ENCODE measurements at places on chromosomes 1 and 21. TPM values are rescaled to one million over a fixed set of nuclear protein-coding genes. Genes with fewer than 3 reads are reported as not detected.

DNA sequence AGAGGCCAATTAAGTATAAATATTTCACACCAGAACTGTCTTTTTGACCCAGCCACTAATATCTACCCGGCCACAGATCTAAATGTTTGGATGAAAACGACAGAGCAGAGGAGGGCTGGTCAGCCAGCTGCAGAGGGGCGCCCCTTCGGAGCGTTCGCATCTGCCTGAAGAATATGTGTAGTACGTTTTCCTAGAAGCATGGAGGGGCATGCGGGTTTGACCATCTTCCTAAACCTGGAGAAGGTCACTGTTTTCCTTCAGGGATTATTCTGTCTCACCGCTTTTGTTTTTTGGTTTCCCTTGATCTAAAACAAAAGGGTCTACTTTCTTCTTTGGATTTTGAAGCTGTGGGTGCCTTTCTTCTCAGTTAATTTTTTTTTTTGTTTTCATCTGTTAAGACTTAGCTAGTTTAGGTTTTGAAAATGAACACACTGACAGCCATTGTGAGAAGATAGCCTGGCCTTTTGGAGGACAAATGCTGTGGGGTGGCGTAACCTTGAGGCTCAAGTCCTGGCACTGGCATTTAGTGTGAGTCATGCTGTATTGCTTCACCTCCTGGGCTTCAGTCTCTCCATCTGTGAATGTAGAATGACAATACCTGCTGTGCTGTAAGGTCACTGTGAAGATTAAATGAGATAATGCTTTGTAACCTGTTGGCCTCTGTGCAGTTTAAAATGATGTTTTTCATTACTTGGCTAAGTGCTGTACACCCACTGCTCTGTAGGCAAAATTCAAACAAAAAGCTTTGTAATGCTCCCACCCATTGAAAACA lies 74.1 kb upstream of the IRF2BP2 start:
- DNase-seq: no peak

- DNase-seq: no peak
These were observed 23.9 kb downstream of the LDLRAD2 start for GRCh38 chr1:21836010-21836409.

Gene MX1
- polyA plus RNA-seq: 10.4 TPM

DNA sequence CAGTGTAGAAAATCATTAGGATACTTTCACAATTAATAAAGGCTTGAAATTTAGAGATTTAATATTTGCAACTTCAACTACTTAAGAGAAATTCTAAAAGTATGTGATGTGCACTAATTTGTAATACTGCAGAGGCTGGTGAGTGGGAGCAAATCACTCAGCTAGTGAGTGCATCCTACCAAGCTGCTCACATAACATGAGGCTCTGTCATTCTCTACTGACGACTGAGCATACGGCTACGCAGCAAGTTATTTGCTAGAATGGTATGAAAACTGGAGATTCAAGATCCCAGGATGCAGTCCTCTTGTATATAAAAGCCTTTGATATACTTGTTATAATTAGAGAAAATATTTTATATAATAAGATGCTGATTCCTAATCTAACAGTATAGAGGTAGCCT lies 90.1 kb downstream of the ATP1B1 start:
- no peak for DNase-seq

DNA sequence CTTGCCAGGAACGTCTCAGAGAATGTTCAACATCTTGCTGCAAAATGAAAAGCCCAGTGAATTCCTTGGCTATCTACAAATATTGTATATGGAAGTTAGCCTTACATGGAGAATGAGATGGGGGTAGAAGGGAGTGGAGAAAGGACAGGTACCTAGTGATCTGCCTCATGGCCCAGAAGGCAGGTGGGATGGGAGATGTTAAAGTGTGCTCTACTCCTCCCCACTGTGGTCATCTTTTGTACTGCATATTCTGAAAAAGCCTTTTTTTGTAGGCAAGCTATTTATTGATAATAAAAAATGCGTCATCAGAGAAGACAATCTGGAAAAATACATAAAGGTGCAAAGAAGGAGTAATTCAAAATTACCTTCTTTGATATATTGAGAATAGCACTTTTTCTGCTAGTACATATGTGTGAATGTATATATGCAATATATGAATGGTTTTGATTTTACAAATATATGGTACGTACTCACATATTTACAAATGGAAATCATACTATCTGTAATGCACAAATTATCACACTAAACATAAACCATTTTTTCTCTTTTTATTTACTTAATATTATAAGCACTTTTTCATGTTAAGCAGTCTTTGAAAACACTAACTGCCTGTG lies 19.1 kb upstream of the SLC5A9 start:
- DNase-seq: no peak

DNA sequence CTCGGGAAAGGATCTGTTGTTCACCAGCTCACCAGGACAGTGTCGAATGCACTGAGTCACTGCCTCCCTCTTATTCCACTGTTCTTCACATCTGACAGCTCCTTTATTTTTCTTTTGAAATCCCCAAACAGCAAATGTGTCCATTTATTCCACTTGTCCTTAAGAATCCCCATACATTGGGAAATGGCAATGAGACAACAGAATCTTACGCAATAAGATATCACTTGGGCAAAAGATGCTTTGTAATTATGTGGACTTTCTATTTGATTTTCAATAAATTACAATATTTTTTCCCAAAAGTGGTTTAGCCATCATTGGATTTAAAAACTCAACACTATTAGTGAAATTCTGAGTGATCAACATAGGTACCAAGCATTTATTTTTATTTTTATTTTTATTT lies 3.7 kb downstream of the KRTAP20-2 start:
- no peak for DNase-seq

GRCh38 chr1:172905452-172905851 lies 145.3 kb downstream of the TNFSF18 start:
- DNase-seq: no peak

Gene KIF26B
- 44.6 TPM for polyA plus RNA-seq

Gene ABCA4
- 11.6 TPM for polyA plus RNA-seq

Gene HUNK
- polyA plus RNA-seq: 17.6 TPM

Gene U2AF1
- polyA plus RNA-seq: 88.0 TPM

DNA sequence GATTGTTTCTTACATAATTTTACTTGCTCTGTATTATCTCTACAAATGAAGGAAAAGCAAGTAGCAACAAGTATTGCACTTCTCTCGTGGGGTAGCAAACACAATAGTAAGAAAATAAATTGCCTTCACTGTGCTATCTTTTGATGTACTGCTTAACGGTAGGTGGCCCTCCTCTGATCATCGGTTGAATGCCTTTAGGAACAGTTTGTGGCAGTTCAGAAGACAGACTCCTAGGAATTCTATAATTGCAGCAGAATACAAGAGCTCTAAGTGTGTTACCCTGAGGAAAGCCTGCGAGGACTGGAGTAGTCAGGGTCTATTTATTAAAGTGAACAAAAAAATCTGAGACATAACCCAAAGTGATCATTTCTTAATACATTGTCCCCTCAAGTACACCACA lies 1135.9 kb downstream of the KCNT2 start:
- no peak for DNase-seq

- no peak for DNase-seq
These were observed 2.2 kb upstream of the ATP1A4 start for GRCh38 chr1:160149233-160149632.

DNA sequence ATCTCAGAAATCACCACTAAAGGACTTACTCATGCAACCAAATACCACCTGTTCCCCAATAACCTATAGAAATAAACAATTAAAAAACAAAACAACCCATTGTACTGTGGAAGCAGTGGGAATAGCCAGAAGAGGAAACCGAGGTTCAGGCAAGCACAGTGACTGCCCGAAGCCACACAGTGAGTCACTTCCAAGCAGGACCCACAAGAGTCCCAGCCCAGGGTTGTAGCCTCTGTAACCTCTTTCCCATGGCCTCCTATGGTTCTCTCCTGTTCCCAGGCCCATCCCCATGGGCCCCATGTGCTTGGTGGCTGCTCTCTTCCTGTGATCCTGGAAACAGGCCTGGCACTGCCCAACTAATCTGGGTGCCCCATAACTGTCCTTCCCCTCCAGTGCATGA lies 29.0 kb upstream of the HTR1D start:
- DNase-seq: no peak

DNA sequence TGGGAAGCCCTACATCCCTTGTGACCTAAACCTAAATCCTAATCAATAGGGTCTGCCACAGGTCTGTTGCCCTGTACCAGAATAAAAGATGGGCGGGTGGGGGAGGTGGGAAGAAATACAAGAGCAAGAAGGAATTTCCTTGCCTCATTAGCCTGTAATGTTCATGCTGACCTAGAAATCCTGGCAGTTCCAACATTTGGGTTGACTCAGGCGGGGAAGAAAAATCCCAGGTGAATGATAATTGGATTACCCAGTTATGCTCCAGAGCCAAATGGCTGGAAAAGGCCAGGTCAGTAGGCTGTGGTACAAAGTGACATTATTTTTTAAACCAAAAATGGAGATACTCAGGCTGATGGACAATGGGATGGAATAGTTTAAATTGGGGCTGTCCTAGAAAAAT lies 27.3 kb upstream of the A3GALT2 start:
- DNase-seq: no peak

DNA sequence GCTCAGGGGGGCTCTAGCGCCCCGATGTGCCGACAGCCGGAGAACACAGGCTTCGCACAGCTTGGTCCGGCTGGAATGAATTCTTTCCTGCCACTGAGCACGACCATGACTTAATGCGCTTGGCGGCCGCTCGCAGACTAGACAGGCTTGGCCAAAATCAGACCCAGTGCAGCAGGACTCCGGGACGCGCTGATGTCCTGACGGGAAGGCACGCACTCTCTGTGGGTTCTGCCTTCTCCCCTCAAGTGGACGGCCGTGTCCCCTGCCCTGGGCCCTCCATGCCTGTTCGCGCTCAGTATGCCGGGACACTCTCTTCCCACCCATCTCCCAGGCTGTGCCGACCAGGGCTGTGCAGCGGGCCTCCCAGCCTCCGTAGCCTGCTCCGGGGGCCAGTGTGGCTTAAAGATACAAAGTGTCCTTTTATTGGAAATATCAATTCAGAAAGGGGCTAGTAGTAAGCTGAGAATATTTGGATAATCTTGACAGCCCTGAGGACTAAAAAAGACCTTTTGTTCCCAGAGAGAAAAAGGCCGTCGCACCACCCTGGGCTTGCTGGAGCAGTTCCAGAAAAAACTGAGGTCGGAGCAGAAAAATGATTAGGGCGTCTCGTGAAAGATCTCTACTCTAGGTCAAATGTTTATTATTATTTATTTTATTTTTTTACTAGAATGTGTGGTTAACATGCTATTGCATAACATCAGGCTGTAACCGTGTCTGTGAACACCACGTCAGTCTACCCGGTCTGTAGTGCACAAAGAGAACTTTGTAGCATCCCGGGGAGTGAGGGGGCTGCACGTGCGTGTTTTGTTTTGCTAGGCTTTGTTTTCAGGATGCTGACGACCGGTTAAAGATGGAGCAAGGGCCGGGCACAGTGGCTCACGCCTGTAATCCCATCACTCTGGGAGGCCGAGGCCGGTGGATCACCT lies 88.1 kb upstream of the ARHGEF16 start:
- DNase-seq: no peak

- no peak for DNase-seq
These were observed 49.5 kb downstream of the SCMH1 start for GRCh38 chr1:41192456-41193178.

- no peak for DNase-seq
These were observed 2.0 kb upstream of the ZBTB40 start for GRCh38 chr1:22449636-22450035.

DNA sequence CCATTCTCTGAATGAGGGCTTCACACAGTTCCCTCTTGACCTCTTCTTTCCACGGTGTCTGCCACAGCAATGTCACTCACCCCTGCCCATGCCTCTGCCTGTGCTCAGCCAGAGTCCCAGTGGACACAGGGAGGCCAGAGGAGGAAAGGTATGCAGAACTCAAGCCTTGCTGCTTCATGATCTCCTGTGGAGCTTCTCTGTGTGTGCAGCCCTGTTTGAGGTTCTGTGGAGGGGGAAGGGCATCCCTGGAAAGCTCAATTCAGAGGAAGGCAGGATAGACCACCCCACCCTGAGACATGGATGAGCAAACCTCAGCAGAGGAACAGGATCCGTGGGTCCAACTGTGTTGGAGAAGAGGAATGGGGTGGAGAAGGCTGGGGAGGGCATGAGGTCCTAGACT lies 2.0 kb downstream of the HCN3 start:
- no peak for DNase-seq

Gene ZMPSTE24
- polyA plus RNA-seq: 55.3 TPM

DNA sequence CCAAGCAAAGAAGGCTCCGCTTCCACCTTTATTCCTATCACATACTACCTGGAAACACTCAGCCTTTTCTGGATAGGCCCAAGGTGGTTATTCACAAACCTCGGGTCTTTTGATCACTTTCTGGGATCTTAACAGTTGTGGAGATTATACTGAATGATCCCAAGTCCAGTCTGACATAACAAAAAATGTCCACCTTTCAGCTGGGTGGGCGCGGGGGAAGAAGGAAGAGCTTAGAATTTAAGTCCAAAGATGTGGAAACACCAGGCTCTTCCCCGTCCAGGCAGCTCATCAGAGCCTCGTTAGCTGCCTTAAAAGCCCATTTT lies 338 bp upstream of the C1orf53 start:
- no peak for DNase-seq

Gene RUNX1
- 2.1 TPM for polyA plus RNA-seq

Gene RXFP4
- polyA plus RNA-seq: 0.23 TPM

DNA sequence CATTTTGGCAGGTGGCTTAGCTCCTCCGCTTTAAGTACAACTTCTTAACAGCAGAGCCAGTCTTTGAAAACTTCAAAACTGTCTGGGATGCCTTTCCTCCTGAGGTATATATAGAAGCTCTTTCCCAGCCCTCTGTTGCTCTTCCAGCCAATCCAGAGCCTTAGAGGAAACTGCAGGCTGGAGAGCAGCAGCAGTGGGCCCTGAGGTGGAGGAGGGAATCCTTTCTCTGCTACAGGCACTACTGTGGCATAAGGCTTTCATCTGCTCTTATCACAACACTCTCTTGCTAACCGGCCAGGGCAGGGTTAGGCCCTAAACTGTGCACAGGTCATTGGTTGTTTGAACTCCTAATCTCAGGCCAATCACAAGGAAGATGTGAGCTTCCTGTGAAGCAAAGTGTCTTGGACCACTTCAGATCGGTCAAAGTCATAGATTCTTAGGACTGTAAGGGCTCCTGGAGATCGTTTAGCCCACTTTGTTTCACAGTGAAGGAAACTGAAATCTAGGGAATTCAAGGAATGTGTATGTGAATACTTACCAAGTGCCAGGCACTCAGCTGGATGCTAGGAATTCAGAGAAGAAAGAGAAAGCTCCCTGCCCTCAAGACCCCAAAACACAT lies at the start of gene RGS5:
Gene RGS5, minus strand, starts transcription at position 84 of the 619 bp plus-strand sequence. Its CDS starts 81 bp downstream, at position 3.
- DNase-seq: no peak

DNA sequence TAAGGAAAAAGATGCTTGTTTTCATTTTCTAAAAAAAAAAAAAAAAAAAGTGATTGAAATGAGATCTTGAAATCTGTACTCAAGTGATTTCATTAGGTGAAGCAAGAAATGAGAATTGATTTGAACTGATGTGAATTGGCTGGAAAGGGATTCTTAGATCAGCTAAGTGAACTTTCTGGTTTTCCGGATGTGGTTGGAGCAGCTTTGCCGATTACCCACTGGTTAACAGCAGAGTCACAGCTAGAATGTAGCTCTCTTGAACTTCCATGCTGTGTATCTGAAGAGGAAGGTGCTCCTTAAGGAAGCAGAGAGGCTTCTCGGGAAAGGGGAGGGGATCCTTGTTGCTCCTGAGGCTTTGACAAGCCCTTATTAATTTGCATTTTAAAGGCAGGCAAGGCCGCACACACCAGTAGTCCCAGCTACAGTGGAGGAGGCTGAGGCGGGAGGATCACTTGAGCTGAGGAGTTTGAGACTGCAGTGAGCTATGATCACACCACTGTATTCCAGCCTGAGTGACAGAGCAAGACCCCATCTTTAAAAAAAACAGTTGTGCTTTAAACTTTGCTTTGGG lies 28.7 kb upstream of the PWP2 start:
- DNase-seq: no peak
